NCI-H748 treated with DMSO at 0.1 percent for 48 hours (cell line): ENCODE measurements at places on chromosomes 16 and 17.
A peak's percentile ranks its signal among the peaks of the same experiment; 100 is the strongest.

GRCh38 chr17:76137351-76138233 is 3.5 kb downstream of the FOXJ1 start:
- DNase-seq, result no peak

DNA sequence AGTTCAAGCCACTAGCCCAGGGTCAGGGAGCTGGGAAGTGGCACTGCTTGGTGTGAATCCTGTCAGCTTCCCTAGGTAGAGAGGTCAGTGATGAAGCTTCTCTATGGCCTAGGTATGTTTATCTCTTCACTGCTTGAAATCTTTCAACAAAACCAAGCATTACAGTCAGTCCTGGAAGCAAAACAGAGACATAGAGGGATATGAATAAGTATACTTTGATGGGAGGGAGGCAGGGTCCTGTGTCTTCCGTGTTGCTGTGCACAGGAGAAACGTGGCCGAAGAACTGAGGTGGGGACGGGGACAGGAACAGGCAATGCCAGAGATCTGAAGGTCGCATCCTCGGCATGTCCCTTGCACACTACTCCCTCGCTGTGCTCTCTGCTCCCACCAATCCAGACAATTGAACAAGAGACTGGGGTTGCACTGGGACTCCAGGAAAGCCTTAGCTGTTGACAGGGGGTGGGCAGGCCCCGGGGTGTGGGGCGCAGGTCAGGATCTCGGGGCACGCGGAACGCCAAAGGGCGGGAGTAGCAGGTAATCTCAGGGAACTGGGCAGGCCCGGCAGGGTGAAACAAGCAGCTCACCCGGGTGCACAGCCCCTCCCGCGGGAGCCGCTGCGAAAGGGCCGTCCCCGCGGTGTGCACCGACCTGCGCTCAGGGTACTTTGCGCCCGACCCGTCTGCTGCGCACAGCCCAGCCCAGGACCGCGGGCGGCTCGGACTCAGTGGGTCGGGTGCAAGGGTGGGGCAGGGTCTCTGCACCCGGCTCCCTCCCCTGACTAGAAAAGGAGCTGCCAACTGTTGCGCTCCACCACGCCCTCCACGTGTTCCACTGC is at the start of gene MT1H:
TSS of gene MT1H (plus strand) at position 810 of the 835 bp plus-strand sequence. CDS start 71 bp downstream, outside the sequence.
- no peak for DNase-seq

DNA sequence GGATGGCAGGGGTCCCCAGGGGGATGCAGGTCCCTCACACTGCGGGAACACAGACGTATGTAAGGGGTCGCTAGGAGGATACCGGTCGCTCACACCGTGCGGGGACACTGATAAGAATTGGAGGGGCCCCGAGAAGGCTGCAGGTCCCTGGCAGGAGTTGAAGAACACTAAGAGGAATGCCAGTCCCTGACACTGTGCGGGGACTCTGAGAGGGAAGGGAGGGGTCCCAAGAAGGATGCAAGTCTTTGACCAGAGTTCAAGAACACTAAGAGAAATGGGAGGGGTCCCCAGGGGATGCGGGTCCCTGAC is 510 bp downstream of the ERCC4 start:
- no peak for DNase-seq

DNA sequence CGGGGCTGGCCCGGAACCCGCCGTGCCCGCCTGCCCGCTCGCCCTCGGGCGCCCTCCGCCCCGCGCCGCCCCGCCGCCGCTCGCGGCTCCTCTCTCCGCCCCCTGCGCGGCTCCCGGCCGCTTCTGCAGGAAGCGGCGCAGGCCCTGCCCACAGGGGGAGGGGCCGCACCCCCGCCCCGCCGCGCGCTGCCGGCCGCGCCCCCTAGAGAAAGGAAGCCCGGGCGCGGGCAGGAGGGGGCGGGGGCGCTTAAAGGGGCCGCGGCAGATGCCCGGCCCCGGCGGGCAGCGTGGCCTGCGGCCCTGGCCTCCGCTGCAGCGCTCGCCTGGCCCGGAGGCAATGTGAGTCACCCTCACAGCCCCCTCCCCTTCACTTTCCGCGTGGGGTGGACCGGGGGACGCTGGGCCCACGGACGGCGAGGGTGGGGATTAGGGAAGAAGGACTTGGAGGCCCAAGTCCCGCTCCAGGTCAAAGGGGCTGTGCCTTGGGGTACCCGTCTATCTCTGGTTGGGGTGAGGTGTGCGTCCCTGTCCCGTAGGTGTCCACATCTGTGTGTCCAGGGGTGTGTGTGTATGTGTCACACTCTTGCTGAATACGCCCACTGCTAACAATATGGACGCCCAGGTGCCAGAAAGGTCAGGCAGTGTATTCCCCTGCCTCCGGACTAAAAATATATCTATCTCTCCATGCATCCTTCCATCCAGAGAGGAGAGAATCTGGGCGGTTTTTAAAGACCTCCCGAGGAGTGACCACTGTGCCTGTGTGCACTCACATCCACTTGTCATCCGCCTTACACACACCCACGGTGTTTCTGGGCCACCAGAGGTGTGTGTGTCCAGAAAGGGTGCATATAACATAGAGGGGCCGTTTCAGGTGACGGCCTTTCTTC is at the start of gene GIT1:
TSS of gene GIT1 (minus strand) at position 125 of the 887 bp plus-strand sequence. CDS start 270 bp downstream, outside the sequence.
- peak; percentile 73 for DNase-seq

- DNase-seq, result peak; percentile 33
These were observed 262.5 kb downstream of the CBLN1 start for GRCh38 chr16:49019081-49019633.

- DNase-seq, result no peak
These were observed 929.8 kb downstream of the KCNJ2 start for GRCh38 chr17:71099003-71099714.
